ENCODE measurements at places on chromosomes 5 and 9.

DNA sequence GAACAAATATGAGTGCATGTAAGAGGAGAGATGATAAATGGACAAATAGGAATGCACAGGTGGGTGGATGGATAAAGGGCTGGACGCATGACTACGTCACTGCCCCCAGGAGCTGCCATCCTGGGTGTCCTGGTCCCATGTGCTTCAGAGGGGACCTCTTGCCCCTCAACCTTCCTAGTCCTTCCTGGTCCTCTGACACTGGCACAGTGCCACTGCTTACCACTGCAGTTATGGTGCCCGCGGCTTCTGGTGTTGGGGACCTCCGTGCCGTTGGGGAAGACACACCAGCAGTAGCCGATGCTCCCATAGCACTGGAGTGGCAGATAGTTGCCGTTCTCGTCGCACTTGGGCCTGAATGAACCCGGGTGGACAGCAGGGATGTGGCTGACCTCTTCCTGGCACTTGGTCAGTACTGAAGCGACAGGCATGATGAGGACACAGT is 9.8 kb downstream of the CD74 start:
- DNase-seq: no peak

- DNase-seq: no peak
Measured at GRCh38 chr9:79264511-79265355, 307.0 kb upstream of the TLE4 start.

- no peak for DNase-seq
Measured at GRCh38 chr5:177103523-177104253, 17.0 kb downstream of the FGFR4 start.

- no peak for DNase-seq
Measured at GRCh38 chr5:36058776-36059175, 7.9 kb downstream of the UGT3A2 start.

GRCh38 chr5:172791286-172791685 is 20.3 kb upstream of the DUSP1 start:
- DNase-seq: no peak

DNA sequence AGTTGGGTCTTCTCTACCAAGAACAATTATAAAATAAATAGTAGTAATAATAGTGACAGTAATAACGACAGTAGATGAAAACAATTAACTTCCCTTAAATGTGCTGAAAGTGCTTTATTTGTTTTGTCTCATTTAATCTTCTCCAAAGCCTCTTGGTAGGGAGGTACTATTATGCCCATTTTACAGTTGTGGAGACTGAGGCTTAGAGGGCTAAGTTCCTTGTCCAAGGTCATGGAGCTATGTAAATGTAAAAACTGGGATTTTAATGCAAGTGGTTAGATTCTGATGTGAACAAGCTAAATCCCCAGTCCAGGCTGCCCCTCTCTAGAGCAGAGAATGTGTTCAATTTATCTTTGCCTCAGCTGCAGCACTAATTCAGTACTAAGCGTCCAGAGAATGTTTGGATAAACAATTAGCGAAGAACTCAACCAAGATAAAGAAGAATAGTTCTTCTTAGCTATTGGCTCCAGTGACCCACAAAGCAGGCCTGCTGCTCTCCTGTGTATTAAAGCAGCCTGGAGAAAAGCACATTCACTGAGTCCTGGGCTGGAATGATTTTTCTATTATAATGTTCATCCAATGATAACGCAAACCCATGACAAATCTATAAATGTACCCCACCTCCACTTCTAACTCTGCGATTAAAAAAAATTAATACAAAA is 68.8 kb downstream of the NPR3 start:
- DNase-seq: no peak

DNA sequence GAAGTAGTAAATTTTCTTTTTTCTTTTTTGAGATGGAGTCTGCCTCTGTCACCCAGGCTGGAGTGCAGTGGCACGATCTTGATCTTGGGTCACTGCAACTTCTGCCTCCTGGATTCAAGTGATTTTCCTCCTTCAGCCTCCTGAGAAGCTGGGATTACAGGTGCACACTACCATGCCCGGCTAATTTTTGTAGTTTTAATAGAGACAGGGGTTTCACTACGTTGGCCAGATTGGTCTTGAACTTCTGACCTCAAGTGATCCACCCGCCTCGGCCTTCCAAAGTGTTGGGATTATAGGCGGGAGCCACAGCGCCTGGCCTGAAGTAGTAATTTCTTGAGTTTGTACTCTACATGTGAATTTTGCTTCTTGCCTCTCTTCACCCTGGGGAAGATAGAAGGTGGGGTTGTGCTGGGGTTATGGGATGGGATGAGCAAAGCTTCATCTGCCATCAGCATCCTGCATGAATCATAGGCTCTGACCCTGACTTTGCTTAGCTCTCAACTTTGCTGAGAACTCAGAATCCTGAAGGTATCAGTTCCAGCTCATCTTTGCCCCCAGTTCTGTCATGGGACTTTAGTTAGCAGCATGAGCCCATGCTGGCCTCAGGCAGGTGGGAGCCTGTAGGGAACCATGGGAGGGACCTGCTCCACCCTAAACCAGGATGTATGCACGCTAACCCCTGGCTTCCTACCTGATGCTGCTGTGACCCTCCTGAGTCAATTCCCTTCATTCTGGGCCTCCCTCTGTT is 9.3 kb upstream of the CCL21 start:
- DNase-seq: no peak

DNA sequence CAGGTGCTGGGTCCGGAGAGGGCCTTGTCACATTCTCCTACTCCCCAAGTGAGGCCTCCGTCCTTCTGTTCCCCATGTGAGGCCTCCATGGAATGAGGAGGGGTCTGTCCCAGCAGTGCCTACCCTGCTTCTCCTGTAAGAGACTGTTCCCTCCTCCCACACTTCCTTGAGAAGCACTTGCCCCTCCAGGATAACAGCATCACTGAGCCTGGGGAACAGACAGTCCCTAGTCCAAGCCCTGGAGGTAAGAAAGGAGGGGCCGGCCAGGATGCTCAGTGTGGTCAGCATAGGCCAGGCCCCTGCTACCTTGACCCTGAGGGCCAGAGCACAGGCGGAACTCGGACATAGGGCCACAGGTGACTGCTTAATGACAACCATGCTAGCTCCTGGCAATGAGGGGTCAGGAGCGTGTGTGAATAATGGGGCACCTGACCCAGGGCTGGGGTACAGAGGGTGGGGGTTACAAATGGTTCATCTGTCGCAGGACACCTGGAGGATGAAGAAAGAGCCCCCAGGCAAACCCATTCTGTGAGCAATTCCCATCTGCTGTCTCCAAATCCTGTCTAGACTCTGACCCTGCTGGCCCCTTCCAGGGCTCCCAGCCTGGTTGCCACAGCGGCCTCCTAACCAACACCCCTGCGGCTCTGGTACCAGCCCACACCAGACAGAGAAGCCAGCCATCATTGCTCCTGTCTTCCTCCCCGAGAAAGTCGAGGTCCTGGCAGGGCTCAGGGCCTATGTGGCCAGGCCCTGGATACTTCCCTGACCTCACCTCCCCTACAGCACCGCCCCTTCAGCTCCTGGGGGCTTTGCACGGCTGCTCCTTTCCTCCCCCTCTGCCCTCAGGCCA is 20.3 kb downstream of the RALGDS start:
- no peak for DNase-seq

DNA sequence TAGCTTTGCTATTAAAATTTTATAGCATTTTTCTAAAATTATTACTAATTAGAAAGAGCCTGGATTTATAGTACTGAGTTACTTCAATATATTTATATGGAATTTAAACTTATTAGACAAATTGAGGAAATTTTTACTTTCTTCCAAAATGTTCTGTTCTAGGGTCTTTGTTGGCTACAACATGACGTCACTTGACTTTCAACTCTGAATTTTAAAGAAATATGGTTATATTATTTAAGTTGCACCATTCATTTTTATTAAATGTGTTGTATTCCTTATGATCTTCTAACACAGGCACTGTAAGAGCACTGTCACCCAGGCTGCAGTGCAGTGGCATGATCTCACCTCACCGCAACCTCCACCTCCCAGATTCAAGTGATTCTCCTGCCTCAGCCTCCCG is 119.4 kb upstream of the CYLC2 start:
- DNase-seq: no peak

GRCh38 chr5:106757672-106758071 is 913.1 kb downstream of the EFNA5 start:
- DNase-seq: no peak

- DNase-seq: no peak
Measured at GRCh38 chr5:55440188-55440646, 94.5 kb downstream of the PLPP1 start.

DNA sequence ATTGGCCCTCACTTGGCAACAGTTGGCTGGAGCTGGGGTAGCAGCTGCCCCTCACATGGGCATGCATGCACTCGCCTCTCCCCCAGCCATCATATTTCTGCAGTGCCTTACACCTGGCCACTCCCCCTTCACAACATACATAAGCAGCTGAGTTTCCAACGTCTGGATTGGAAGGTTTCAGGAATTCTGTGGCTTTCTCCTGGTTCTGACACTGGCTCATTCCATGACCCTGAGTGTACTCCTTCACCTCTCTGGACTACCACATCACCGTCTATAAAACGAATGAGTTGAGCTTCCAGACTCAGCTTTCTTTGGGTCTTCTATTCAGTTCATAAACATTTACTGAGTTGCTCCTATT is 84.3 kb downstream of the GALNT10 start:
- no peak for DNase-seq

DNA sequence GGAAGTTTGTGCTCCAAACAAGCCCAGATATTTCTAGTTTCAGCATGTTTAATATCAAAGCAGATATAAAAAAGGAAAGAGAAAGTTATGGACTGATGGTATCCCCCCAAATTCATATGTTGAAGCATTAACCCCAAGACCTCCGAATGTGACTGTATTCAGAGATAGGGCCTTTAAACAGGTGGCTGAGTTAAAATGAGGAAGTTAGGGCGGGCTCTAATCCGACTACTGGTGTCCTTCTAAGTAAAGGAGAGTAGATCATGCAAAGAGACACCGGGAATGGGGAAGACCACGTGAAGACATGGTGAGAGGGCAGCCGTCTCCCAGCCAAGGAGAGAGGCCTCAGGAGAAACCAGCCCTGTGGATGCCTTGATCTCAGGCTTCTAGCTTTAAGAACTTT is 324.1 kb upstream of the KIF2A start:
- DNase-seq: no peak

- no peak for DNase-seq
Measured at GRCh38 chr5:138138949-138139780, at the start of gene NME5. TSS of gene NME5 (minus strand) at chr5:138139428. CDS start at chr5:138138780, 648 bp downstream.

DNA sequence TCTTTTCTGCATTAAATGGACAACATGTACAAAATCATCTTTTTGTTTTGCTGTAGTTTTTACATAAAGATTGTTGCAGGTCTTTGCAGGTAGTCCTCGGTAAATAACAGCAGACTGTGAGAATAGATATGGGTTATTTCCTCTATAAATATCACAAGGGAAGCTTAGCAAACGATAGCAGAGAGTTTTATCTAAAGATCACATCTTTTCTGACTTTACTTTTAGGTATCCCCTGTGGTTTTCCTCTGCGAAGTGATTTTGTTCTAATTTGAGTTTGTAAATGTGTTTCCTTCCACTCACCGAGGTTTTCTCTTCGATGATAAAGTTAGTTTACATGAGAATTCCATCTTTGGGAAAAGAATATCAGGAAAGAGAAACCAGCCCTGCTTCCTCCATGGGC is 109.6 kb downstream of the EGFLAM start:
- DNase-seq: no peak

DNA sequence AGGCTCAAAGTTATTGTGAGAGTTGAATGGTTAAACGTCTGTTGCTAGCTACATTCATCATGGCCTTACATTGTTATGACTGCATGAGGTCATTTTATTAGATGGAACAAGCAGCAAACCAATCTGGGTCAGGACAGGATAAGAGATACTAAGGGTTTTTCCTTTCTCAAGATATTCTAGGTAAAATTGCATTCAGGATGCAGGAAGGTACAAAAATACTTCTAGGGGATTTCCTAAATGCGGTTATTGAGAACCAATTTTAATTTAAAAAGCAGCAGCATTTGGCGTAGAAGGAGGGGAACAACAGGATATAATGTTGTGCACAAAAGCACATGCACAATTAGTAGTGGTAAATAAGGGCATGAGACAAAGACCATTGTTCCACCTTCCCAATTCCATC is 39.2 kb upstream of the LURAP1L start:
- DNase-seq: no peak

DNA sequence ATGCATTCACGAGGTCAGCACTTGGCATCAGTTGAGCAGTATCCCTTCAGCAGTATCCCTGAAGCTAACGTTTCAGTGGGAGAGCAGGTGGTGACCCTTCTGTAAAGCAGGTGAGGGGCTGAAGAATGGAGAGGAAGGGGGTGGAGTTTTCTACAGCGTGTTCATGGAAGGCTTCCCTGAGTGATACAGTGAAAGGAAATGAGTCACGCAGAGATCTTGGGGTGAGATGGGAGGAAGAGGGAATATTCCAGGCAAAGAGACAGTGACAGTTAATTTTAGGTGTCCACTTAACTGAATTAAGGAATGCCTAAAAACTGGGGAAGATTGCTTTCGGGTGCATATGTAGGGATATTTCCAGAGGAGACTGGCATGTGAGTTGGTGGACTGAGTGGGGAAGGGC is 25.7 kb downstream of the TAS2R1 start:
- DNase-seq: no peak

DNA sequence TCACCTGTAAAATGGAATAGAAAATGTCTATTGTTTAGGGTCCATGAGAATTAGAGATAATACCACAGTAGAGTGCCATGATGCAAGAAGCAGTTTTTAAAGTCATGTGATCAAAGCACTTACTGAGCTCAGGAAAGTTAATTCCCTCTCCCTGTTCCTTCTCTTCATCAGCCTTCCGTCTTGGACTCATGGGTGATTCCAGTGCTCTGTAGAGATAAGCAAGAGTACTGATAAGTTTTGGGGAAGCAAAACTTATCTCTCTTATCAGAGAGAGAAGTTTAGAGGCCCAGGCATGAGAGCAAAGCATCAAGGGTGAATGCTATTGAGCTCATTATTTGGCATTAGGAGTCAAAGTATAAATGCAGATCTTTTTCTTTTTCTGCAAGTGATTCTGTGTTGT is 410.1 kb downstream of the AGTPBP1 start:
- DNase-seq: no peak

DNA sequence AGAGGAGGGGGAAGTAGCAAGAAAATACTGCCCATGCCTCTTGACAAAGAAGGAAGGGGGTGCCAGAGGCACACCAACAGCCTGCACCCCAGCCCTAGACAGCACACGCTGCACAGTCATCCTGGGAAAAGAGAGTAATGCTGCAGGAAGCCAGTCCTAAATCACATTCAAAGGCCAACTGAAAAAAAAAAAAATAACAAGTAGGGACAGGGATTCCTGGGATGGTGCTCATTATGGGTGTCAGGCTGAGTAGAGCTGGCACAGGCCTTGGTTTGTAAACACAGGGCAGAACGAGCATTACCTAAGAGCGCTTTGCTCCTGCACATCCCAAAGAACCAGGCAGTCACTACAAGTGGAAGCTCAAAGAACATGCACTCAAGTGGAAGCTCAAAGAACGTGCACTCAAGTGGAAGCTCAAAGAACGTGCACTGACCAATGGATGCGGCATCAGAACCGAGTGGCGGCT is 7.8 kb downstream of the RAPGEF1 start:
- DNase-seq: no peak

- DNase-seq: no peak
Measured at GRCh38 chr5:1800472-1801221, 560 bp upstream of the NDUFS6 start.
